Lung (tissue), 17 donors: ENCODE measurements at places on chromosomes 2 and 18. TPM values are rescaled to one million over a fixed set of nuclear protein-coding genes. Genes with fewer than 3 reads are reported as not detected.

The LINC00305 gene
- total RNA-seq = not detected

The ADCYAP1 gene
- total RNA-seq = 0.48 TPM

The NT5DC4 gene
- total RNA-seq = 0.09 TPM

The EFR3B gene
- 5.6 TPM for total RNA-seq

The CYRIA gene
- 23.6 TPM for total RNA-seq

The CFC1 gene
- total RNA-seq = not detected

DNA sequence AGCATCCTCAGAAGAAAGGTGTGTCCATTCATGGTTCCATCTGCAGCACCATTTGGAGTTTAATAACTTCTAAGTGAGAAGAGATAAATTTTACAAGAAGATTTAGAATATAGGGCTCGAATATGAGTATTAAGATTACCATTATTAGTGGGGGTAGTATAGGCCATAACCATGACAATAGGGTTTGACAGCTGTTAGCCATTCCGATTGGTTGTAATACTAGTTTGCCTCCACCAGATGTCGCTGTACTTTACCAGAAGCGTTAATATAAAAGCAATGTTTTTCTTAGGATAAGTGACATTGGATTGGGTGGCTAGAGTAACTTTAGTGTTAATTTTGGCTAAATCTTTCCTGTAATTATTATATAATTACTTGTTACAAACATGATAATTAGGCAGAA is 107.5 kb upstream of the SRD5A2 start:
- no peak for DNase-seq
- no peak overlapping the region for H3K4me3 ChIP-seq
- no peaks in the 10 kb centered on the region for H3K27me3 ChIP-seq

GRCh38 chr2:76252704-76253103 is 542.0 kb upstream of the GCFC2 start:
- DNase-seq = no peak
- H3K4me3 ChIP-seq = no peak overlapping the region
- no peaks in the 10 kb centered on the region for H3K4me1 ChIP-seq
- no peak overlapping the region for H3K27ac ChIP-seq

DNA sequence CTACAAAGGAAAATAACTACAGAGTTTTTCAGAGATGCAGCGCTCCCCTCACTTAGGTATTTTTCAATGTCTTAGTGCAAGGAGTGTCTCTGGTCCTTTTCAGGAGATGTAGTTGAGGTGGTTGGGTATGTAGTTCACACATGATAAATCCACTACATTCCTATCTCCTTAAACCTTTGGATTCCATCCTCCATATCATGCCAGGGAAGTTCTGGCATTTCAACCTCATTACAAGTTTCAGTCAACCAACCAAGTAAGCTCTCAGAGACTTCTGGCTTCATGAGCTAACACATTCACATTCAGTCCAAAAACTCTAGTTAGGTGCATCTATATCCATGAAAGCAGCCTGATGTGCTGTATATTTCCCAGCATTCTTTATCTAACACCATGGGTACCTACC is 47.3 kb downstream of the MAP3K20 start:
- no peaks in the 10 kb centered on the region for H3K4me1 ChIP-seq
- no peak for DNase-seq
- H3K4me3 ChIP-seq = no peak overlapping the region
- no peaks in the 10 kb centered on the region for H3K27me3 ChIP-seq

DNA sequence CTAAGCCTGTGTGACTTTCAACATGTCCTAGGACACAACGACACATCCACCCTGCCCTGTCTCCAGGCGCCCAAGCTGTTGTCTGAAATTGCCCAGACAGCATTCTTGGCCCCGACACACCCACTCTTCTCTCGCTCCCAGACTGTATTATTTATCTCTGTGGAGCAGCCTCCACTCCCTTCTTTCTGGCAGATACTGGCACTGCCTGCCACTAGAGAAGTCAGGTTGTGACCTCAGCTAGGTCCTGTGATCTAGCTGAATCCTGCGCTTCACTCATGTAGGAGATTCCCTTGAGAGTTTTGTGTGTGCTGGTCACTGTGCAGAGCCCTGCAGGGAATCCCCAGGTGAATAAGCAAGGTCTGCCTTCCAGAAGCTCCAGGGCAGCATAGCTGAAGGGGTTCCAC is 77.1 kb upstream of the TNP1 start:
- no peaks in the 10 kb centered on the region for H3K4me1 ChIP-seq
- no peaks in the 10 kb centered on the region for H3K36me3 ChIP-seq
- H3K27ac ChIP-seq = no peak overlapping the region

DNA sequence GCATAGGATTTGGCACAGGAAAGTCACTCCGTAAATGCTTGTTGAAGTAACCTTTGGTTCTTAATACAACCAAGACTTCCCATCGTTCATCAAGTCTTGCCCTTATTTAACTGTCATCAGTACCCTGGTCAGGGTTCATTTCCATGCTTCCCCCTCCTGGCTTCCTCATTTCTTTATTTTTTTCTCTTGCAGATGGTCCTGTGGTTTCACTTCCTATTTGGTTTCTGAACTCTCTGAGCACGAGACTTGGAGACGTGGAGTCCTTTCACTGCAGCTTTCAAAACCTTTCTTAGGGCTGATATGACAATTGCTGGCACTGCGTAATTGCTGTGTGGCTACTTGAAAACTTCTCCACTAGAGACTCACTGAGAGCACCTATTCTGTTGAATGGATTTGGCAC is 59.9 kb upstream of the PID1 start:
- no peaks in the 10 kb centered on the region for H3K4me1 ChIP-seq
- H3K4me3 ChIP-seq = no peak overlapping the region
- H3K27ac ChIP-seq = no peak overlapping the region
- H3K27me3 ChIP-seq = no peaks in the 10 kb centered on the region
- H3K36me3 ChIP-seq = no peaks in the 10 kb centered on the region

- H3K27me3 ChIP-seq = peaks cover 7% of the 10 kb centered on the region
- no peak overlapping the region for H3K4me3 ChIP-seq
- peaks cover under 1% of the 10 kb centered on the region for H3K36me3 ChIP-seq
- no peak overlapping the region for H3K27ac ChIP-seq
Measured at GRCh38 chr2:69310111-69311023, 76.7 kb downstream of the GFPT1 start.

GRCh38 chr2:68256093-68256450 is 3.7 kb upstream of the PPP3R1 start:
- no peak for DNase-seq
- H3K36me3 ChIP-seq = no peaks in the 10 kb centered on the region
- no peaks in the 10 kb centered on the region for H3K27me3 ChIP-seq
- H3K4me1 ChIP-seq = no peaks in the 10 kb centered on the region
- no peak overlapping the region for H3K27ac ChIP-seq

- DNase-seq = peak; percentile 88
- no peaks in the 10 kb centered on the region for H3K27me3 ChIP-seq
- peaks cover 7% of the 10 kb centered on the region for H3K4me1 ChIP-seq
- H3K4me3 ChIP-seq = no peak overlapping the region
- H3K36me3 ChIP-seq = peaks cover 55% of the 10 kb centered on the region
- H3K27ac ChIP-seq = peak overlapping the region; percentile 81
Measured at GRCh38 chr2:190979906-190980629, 33.9 kb downstream of the STAT1 start.

- H3K27me3 ChIP-seq = no peaks in the 10 kb centered on the region
- no peak for DNase-seq
- H3K4me1 ChIP-seq = no peaks in the 10 kb centered on the region
- no peak overlapping the region for H3K4me3 ChIP-seq
- H3K27ac ChIP-seq = no peak overlapping the region
Measured at GRCh38 chr18:45270289-45270771, 344.9 kb upstream of the SLC14A2 start.

DNA sequence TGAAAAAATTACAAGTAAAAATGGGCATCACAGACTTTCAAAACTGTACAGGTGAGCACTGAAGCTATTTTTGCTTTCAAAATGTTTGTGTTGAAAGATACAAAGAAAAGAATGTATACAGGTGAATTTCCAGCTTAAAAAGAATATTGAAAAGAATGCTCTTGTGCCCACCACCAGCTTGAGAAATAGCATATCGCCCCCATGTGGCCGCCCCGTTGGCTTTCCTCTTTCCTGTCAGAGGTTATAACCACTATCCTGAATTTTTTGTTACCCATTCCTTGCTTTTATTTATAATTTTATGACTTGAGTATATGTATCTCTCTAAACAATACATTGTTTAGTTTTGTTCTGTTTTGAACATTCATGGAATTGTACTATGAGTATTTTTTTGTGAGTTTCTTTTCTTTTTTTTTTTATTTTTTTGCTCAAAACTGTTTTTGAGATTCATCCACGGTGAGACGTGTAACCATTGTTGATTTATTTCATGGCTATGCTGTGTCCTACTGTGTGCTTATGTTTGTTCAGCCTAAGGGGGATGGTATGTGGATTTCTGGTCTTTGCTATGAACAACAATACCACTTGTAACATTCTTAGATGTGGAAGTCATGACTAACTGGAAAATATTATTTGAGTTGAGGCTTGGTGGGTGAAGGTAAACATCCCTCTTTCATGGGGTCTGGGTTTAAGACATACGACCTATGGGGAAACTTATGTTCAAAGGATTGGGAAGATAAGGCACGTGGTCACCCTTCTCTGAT is 11.6 kb downstream of the TRPM8 start:
- H3K36me3 ChIP-seq = no peaks in the 10 kb centered on the region
- no peaks in the 10 kb centered on the region for H3K4me1 ChIP-seq
- H3K4me3 ChIP-seq = no peak overlapping the region
- no peak overlapping the region for H3K27ac ChIP-seq

DNA sequence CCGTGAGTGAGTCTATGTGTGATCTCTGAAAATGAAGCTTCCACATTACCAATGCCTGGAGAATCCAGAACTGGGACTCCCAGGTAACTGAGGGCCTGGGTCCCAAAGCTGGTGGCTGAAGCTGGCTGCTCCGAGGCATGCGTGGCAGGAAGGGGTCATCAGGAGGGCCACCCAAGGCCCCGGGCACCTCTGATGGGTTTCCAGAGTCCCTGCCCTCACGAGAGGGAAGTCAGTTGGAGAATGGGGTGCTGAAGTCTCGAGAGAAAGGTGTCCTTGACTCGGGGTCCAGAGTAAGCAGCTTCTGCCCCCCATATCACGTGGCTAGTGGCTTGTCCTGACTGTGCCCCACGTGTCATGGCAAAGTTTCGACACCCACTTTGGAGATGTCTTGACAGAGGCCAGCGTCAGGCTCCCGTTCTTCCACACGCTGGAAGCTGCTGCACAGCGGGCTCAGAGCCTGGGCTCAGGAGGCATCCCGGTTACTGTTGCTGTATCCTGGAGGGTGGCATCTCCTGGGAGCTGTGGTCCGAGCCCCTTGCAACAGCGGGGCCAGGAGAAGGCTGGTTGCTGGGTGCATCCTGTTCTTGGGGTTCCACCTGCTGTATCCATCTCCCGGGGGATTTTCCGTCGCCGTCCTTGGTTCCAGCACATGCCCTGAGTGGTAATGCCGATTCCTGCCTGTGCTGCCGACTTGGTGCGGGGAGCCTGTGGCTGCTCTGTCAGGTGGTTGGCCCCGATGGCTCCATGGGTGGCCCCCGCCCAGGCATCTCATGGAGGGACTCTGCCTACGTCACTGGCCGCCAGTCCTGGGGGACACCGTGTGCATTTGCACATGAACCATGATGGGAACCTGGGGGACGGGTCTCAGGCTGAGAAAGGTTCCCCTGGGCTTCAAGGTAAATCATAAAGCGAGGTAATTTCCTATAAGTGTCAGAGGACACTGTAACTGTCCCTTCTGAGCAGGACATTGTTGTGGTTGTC is 183.3 kb upstream of the HDAC4 start:
- no peak overlapping the region for H3K4me3 ChIP-seq
- no peak for DNase-seq
- H3K27me3 ChIP-seq = peaks cover 4% of the 10 kb centered on the region
- no peaks in the 10 kb centered on the region for H3K36me3 ChIP-seq
- H3K4me1 ChIP-seq = no peaks in the 10 kb centered on the region

GRCh38 chr2:39179974-39180960 is 59.4 kb upstream of the SOS1 start:
- H3K27me3 ChIP-seq = no peaks in the 10 kb centered on the region
- no peak overlapping the region for H3K4me3 ChIP-seq
- no peaks in the 10 kb centered on the region for H3K4me1 ChIP-seq
- H3K36me3 ChIP-seq = no peaks in the 10 kb centered on the region
- DNase-seq = no peak

DNA sequence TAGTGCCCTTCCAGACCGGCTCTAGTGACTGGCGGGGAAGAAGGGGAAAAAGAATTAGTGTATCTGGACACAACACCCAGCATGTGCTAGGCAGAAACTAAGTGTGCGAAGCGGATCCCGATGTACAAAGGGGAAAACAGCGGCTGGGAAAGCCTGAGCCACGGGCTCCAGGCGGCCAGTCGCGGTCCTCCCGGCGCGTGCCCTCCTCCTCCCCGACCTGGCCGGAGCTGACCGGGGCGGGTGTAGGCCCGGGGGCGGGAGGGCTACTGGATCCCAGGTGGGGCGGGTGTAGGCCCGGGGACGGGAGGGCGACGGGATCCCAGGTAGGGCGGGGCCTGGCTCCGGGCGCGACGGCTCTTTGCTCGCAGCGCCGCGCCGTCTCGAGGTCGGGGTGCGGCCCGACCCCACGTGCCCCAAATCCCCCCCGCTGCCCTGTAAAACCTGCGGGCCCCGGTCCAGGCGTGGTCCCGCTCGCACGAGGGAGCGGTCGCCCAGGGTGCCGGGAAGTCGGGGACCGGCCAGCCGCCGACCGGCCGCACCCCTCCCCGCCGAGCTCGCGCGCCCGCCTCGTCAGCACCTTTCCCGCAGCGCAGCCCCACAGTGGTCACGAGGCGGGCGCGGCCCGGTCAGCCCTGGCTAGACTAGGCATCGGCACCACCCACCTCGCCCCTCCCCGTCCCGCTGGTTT is 48.8 kb downstream of the C2orf42 start:
- no peaks in the 10 kb centered on the region for H3K36me3 ChIP-seq
- DNase-seq = peak; percentile 64
- no peaks in the 10 kb centered on the region for H3K27me3 ChIP-seq
- H3K27ac ChIP-seq = peak overlapping the region; percentile 99

DNA sequence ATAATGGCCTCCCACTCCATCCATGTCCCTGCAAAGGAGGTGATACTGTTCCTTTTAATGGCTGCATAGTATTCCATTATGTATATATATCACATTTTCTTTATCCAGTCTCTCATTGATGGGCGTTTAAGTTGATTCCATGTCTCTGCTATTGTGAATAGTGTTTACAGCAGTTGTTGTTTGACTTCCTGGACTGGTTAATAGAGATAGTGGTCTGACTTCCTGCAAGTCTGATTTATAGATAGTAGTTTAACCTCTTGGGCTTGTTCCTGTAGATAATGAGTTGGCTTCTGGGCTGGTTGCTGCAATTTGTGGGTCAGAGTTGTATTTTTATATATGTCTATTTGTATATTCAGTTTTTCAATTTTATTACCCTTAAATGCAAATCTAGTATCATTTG is 145.4 kb downstream of the ARL6IP6 start:
- no peaks in the 10 kb centered on the region for H3K27me3 ChIP-seq
- H3K36me3 ChIP-seq = no peaks in the 10 kb centered on the region
- H3K4me3 ChIP-seq = no peak overlapping the region
- H3K27ac ChIP-seq = no peak overlapping the region
- DNase-seq = no peak
- no peaks in the 10 kb centered on the region for H3K4me1 ChIP-seq
